ENCODE measurements at places on chromosomes 4 and X. TPM values are rescaled to one million over a fixed set of nuclear protein-coding genes. Genes with fewer than 3 reads are reported as not detected.

MTMR8 gene
- 1.0 TPM for total RNA-seq

STS gene
- 4.8 TPM for total RNA-seq

HPSE gene
- 12.5 TPM for total RNA-seq

COPS4 gene
- total RNA-seq, result 44.5 TPM

PAGE4 gene
- total RNA-seq, result not detected

FAAH2 gene
- 16.1 TPM for total RNA-seq

MAGEB6B gene
- not detected for total RNA-seq

HELT gene
- not detected for total RNA-seq

PAGE2B gene
- not detected for total RNA-seq

RIBC1 gene
- total RNA-seq, result not detected

MAGEA4 gene
- total RNA-seq, result not detected

CENPVL1 gene
- not detected for total RNA-seq

HOPX gene
- 325 TPM for total RNA-seq

Measured in esophagus squamous epithelium (tissue), 5 donors.